DMS79 treated with DMSO at 0.1 percent for 48 hours (cell line): ENCODE measurements at places on chromosomes 7 and 10.

GRCh38 chr7:142329062-142329790, 71.4 kb upstream of the PRSS58 start:
- no peak for DNase-seq

GRCh38 chr7:65809259-65809981, 63.5 kb upstream of the VKORC1L1 start:
- DNase-seq: no peak

DNA sequence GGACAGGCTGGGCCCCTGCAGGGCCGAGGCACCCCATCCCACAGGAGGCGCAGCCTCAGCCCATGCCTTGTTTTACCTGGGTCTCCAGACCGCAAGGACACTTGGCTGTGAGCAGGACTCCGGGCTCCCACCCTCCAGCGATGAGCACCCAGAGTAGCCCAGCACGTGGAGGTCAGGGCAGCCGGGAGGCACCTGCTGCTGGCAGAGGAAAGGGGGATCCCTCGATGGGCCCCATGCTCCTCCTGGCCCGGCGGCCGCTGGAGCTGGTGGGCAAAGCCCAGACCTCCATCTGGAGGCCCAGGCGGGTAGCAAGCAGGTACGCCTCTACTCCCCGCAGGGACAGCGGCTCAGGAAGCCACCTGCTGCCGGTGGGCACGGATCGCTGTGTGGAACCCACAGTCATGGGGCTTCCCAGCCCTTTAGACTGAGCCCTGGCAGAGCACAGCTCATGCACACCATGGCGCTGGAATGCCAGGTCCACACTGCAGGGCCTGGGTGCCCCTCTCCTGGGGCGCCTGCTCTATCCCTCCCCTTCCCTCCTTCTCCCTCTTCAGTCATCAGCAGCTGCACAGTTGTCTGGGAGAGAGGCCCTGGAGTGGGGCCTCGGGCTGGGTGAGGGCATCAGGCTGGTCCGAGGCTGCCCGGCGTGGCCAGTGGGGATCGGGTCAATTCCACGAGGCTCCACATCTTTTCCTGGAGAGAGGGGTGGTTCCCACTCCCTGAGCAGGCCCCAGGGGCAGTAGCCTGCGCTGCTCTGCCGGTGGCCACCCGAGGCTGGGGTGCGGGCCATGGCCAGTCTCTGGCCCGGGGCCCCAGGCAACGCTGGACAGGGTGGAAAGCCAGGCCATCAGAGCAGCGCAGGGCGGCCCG, 65.7 kb downstream of the PWWP2B start:
- DNase-seq: no peak

DNA sequence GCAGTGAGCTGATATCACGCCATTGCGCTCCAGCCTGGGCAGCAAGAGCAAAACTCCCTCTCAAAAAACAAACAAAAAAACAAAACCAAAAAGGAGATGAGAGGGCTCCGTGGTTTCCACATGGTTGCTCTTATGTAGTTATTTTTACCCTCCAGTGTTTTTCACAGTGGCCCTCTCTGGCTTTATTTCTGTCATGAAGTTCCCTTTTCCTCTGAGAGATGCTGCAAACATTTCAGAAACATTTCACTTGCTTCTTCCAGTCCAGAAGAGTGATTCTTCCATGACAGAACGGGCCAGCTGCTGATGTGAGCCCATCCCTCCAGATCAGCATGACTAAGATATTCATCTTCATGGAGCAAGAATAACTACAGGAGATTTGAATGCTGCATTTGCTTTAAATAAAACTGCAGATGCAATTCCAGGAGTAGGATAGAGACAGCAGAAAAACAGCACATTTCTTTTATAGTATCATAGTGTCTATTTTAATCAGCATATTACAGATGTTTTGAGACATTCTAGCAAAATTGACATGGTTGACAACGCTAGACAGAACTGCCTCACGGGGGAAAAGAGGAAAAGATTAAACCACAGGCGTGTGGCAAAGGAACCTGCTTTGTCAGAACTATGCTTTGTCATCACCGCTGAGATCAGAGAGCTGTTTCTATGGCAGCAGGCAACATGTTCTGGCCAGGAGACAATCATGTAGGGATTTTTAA, 40.3 kb downstream of the NRCAM start:
- peak; percentile 69 for DNase-seq

DNA sequence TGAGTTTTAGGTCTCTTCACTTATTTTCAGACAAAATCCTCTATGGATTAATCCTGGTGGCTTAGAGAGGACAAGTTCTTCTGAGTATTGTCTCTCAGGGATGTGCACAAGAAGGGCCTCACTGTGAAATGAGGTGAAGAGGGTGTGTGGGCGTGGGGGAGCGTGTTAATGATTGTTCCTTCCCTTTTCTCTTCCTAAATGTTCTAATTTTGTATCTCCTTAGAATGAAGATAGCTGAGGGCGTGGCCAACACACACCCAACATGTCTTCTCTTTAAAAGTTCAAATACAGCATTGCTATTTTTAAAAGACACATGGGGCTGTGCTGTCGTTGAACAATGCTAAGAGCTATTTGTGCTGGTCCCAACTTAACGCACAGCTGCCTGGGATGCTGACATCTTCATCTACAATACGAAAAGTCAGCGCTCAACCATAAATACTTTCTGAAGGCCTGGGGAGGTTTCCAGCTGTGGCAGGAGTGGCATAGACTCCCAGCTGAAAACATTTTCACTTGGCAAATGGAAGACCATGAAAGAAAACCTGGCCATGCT, 135.9 kb downstream of the JCAD start:
- no peak for DNase-seq

DNA sequence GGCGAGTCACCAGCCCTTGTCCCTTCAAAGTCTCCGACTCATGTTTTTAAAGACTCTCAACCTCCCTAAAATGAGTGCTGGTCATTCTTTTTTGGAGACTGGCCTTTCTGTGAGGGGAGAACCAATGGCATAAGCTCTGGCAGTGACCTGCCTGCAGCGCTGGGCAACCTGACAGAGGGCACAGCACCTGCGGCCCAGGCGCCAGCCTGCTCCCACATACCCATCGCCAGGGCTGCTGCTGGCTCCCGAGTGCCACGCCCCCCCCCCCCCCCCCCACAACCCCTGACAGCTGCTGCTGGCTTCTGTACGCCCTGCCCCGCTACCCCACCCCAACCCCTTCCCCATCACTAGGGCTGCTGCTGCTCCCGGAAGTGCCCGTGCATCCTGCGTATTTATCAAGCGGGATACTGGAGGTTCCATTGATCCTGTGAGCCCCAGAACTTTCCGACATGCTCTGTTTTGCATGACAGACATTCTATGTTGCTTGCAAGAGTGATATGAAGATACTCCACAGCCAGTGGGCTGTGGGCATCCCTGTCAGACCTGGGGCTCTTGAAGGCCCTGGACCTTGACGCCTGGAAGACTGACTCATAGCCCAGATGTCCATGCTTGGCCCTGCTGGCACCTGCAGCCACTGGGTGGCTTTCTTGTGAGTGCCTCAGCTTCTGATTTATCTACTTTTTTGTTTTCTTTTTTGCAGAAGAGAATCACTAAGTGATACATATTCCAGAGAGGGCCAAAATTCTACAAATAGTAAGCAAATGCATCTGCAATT, 243.9 kb downstream of the ZMYND11 start:
- no peak for DNase-seq

GRCh38 chr7:39353615-39354376, 212.4 kb upstream of the YAE1 start:
- DNase-seq: no peak

GRCh38 chr10:92702301-92702916, 12.7 kb downstream of the HHEX start:
- DNase-seq: peak; percentile 17

DNA sequence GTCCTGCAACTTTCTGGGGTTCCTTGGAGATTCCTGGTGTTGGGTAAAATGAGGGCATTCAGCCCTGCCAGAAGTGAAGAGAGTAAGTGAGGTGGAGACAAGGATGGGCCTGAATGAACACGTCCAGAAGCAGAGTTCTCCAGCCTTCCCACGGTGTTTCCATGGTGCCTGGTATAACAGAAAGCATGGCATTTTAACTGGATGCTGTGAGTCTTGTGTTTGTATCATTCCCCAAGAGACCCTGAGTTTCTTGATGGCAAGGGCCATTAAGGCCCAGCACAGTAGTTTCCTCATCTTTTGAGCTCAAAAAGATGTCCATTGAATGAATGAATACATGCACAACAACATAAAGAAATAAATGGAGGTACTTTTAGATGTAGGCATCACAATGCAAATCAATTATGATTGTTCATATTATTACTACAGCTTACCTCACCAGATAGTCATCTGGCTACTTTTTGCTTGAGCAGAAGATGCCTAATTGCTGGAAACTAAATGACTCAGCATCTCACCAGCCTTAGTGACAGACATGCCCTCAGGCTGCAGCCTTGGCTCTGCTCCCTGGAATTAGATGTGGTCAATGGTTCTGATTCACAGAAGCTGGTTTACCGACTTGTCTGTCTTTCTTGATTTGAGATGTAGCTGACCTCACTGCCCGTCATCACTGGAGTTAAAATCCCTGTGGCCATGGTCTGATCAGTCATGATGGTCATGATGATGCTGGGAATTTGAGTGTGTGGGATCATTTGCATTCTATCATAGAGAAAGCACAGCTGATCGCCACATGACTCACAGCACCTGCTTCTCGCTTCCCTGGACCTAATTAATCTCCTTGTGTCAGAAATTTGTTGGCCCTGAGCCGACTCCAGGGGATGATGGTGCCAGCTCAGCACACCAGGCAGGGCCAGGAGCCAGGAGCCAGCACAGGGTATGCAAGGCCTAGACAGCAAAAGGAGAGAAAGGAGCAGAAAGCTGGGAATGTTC, 83.9 kb downstream of the CXCL12 start:
- DNase-seq: peak; percentile 61

GRCh38 chr10:109889867-109890266, 33.4 kb downstream of the XPNPEP1 start:
- no peak for DNase-seq

DNA sequence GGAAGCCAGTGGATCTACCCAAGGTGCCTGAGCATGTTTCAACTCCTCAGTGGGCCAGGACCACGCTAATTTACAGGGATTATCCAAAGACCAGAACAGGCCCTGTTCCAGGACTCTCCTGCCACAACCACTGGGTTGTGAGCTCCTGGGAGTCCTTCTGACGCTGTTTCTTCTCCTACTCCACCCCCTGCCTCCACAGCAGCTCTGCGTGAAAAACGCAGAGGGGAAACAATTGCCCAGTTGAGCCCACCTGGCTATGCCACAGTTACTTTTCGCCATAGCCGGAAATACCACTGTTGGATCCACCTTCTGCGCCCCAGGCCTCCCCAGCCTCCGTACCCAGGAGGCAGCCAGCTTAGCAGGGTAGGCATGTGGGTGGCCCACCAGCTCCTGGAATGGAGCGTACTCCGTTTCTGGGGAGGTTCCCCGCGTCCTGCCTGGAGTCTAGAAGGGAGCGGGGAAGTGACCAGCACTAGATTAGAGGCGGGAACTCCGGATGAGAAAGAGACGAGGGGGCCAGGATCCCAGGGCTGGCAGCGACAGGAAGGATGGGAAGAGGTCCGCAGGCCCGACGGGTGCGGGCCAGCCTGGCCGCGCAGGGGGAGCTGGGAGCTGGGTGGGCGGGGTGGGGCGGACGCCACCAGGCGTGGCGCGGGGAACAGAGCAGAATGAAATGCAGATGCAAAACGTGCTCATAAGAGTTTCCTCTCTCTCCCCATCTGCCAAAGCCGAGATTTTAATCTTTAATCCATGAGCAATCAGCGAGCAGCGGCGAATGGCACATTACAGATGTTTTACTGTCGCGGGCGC, 32.1 kb upstream of the PAX2 start:
- DNase-seq: no peak

- DNase-seq: no peak
These were observed 112.9 kb downstream of the VIPR2 start for GRCh38 chr7:159031750-159032149.

DNA sequence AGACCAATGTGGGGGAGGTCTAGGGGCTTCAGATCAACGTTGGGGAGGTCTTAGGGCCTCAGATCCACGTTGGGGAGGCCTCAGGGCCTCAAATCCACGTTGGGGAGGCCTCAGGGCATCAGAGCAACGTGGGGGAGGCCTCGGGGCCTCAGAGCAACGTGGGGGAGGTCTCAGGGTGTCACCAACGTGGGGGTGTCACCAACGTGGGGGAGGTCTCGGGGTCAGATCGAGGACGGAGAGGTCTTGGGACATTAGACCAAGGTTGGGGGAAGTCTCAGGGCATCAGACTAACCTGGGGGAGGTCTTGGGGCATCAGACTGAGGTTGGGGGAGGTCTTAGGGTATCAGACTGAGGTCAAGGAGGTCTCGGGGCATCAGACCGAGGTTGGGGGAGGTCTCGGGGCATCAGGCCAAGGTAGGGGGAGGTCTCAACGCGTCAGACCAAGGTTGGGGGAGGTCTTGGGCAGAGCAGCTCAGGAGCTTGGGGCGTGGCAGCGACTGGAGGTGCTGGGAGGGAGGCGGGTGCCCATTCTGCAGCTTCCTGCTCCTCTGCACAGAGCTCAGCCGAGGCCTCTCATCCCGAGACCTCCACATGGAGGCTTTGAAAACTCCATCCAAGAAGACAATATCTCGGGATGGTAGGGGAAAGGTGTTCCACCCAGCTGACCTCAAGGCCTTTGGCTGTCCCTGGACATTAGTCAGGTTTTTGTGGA, 159.8 kb downstream of the WDR37 start:
- DNase-seq: no peak

GRCh38 chr7:148983200-148984146, 44.8 kb downstream of the PDIA4 start:
- DNase-seq: peak; percentile 70

DNA sequence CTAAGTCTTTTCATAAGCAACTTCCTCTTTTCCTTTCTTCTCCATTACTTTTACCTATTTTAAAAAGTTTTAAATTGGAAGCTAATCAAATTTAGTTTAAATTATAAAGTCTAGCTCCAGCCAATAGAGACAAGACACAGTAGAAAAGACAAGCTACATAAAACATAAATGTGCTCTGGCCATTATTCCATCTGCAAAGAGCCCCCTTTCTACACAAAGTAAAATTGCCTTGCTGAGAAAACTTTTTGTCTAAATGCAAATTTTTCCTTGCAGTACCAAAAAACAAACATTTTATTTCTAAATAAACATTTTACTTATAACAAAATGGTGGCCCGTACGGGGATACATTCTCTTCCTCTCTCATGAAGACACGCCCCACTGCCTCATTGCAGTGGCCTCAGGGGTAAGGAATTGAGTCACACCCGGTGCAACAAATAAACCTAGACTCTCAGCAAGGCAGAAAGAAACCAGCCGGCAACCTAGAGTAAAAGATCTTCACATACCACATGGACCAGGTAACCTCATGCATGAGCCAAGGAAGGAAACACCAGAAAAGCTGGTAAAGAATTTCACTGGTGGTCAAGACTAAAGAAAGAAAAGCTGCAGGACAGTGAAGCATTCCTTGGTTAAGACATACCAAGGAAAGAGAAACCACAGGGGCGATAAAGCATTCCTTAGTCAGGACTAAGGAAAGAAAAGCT, 71.6 kb upstream of the ZNF746 start:
- no peak for DNase-seq
